ENCODE measurements at places on chromosomes 7 and 10.

- DNase-seq: no peak
Measured at GRCh38 chr10:21293518-21294356, 231.7 kb downstream of the SKIDA1 start.

DNA sequence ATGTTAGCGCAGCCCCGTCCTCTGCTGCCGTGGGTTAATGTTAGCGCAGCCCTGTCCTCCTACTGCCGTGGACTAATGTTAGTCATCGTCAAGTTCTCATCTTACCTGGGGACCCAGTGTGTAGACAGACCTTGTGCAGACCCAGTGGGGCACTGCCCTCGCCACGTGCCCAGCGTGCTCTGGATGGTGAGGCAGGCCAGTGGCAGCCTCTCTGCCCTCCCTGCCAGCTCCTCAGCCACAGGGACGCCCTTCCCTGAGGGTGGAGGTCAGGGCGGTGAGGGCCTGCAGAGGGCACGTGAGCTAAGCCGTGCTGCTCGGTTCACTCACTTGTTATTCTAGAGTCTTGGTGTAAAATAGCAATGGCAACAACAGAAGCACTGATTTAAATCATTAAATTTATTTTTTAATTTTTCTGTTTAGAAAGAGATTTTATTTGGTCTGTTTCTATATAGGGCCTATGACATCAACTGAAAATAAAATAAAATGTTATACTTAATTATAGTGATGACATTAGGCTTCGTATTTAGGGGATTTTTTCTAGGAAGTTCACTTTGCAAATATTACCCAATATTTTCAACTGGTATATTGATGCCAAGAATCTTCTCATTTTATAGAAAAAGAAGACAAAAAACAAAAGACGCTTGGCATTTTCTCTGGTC, 48.4 kb downstream of the NKX6-2 start:
- DNase-seq: no peak

GRCh38 chr10:34262985-34263384, 552.1 kb downstream of the PARD3 start:
- no peak for DNase-seq

GRCh38 chr7:157434231-157434630, 97.4 kb downstream of the DNAJB6 start:
- no peak for DNase-seq

DNA sequence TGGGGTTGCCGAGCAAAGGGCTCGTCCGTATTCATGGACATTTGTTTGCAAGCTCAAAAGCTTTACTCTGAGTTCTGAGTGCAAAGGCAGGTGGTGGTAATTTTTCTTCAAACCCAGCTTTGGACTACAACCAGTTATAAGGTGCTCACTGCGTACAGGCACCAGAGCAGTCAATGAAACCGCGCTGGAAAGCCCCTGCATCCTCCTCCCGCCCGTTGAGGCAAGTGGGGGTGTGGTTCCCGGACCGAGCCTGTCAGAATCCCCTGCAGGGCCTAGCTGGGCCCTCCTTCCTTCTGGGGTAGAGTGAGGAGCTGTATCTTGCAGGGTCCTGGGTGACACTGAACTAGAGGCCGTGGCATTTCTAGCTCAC, 22.3 kb downstream of the AMZ1 start:
- DNase-seq: peak; percentile 54

DNA sequence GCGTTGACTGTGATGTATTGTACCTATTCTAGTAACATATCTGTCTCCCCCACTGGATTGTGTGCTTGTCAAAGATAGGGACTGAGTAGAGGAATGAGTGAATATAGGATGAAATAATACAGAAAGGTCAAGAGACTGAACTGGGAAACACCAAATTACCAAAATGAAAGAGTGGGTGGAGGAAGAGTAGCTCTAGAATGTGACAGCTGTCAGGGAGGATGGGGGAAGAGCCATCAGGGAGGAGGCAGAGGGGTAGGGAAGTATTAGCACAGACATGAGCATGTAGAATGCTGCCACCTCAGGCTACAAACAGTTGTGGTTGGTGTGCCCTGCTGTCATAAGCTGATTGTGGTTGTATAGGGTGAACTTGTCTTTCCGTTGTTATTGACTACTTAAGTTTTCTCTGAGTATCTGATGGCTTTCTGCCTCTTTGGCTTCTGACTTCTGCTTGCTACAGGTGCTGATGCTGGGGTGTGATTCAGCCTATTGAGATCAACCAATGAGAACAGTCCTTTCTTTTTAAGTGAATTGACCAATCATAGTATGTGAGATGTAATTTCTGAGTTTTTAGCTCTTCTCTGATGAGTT, 5.6 kb downstream of the CCSER2 start:
- DNase-seq: peak; percentile 76

GRCh38 chr10:79367426-79368189, 20.3 kb downstream of the PPIF start:
- DNase-seq: no peak

DNA sequence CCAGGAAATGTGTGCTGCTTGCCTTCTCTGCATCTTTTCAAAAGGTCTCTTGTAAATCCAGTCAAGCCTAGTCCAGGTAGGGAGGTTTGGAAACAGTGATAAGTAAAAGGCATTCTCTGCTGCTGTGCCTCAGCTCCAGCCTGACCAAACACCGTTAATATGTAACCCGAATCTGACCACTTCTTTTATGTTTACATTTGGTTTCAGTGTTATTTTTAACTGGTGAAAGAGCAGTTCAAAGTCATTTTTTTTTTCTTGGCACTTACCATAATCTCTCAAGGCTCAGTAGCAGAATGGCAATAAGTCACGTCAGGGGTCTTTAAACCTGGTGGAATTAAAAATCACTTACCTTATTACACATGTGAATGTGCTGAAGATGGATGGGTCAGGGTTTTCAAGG, 216.8 kb downstream of the PTEN start:
- DNase-seq: no peak

DNA sequence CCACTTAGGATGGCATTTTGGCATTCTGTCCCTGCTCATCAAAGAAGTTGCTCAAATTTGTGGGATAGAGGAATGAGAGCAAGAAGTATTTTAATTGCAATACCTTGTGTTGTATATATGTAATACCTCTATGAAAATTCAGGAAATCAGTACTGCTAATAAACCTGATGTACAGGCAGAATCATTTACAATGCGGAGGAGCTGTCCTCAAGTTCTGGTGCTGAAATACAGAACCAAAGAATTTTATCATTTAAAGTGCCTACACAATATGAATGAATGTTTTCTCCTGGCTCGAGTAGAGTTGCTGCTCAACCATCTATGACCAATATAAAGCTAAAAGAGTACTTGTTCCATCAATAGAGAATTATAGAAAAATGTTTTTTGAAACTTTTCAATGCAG, 305.8 kb downstream of the PLXNA4 start:
- DNase-seq: no peak

DNA sequence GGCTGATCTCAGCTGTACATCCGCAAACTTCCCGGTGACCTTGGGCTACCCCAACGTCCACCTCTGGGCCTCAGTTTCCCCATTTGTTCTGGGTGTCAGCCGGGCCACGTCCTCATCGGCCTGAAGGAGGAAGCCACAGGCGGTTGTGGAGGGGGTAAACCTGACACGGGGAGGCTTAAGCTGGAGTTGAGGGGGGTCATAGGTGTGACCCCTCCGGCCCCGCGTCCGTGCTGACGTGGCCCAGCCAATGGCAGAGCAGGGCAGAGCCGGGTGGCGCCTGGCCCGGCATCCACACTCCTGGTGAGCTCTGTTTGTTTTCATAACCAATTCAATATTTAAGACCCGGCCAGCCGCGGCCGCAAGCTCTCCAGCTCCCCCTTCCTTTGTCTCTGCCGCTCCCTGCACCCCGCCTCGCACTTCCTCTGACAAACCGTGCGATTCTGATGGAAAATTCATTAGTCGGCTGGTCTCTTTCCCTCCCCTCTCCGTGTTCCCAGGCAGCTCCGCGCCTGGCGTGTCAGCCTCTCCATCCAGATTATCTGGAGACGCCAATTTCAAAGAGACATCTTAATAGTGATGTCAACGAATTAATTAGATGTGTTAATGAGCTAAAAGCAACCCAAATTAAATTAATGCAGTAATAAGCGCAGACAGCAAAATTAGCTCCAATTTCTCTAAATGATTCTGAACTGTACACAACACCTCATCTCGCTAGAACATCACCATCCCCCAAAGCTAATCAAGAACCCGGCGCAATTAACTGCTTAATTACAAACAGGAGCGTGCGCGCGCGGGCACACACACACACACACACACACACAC, 55.4 kb downstream of the MICALL2 start:
- DNase-seq: no peak

DNA sequence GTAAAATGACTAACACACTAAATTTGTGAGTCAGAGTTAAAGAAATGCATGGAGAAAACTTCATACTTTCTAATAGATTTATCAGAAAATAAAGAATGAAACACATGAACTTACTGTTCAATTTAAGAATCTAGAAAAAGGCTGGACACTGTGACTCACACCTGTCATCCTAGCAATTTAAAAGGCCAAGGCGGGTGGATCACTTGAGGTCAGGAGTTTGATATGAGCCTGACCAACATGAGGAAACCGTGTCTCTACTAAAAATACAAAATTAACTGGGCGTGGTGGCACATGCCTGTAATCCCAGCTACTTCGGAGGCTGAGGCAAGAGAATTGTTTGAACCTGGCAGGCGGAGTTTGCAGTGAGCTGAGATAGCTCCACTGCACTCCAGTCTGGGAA, 1106.2 kb upstream of the LRRN3 start:
- no peak for DNase-seq

- no peak for DNase-seq
Measured at GRCh38 chr7:70645279-70645678, 486.7 kb upstream of the GALNT17 start.

GRCh38 chr10:79328737-79329504, 18.3 kb upstream of the PPIF start:
- DNase-seq: no peak

DNA sequence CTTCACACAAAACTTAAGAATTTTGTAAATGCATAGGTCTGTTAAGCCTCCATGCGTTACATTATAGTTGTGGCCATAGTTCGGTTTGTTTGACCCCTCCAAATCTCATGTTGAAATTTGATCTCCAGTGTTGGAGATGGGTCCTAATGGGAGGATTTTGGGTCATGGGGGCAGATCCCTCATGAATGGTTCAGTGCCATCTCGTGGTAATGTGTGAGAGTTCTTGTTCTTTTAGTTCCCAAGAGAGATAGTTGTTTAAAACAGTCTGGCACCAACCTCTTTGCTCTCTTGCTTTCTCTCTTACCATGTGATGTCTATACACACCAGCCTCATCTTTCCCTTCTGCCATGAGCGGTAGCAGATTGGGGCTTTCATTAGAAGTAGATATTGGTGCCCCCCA, 264.3 kb downstream of the TCF7L2 start:
- DNase-seq: no peak

GRCh38 chr10:69902835-69903535, 101.3 kb downstream of the COL13A1 start:
- no peak for DNase-seq

GRCh38 chr7:136664537-136664936, 203.9 kb upstream of the CHRM2 start:
- DNase-seq: no peak

- no peak for DNase-seq
Measured at GRCh38 chr10:65301181-65301580, 1624.7 kb upstream of the LRRTM3 start.

- no peak for DNase-seq
Measured at GRCh38 chr7:50676079-50676478, 106.6 kb downstream of the GRB10 start.

GRCh38 chr7:42159130-42159529, 77.9 kb downstream of the GLI3 start:
- DNase-seq: no peak

GRCh38 chr7:76260171-76260703, 42.2 kb upstream of the HSPB1 start:
- DNase-seq: peak; percentile 7

GRCh38 chr7:44101966-44102845, 1.9 kb upstream of the AEBP1 start:
- no peak for DNase-seq

DNA sequence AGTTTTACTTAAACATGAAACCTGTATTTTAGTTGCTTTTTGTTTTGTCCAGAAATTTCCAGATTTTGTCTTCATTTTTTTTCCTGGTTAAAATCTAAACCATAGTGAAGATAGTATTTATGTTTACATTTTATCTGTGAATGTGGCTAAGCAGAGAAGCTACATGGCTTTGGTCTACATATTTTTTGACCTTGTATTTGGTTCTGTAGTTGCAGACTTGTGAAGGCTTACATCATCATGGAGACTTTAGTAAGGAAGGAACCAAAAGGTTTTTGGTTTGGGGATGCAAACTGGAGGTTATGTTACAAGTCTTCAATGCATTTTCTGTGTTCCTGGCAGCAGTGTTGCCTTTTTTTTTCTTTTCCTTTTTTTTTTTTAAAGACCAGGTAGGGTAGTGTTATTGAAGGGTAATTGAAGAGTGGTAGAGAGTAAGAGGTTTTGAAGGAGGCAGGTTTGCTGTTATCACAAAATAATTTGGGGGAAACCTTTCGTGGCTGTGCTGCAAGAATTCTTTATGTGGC, 30.9 kb upstream of the VDAC2 start:
- no peak for DNase-seq

DNA sequence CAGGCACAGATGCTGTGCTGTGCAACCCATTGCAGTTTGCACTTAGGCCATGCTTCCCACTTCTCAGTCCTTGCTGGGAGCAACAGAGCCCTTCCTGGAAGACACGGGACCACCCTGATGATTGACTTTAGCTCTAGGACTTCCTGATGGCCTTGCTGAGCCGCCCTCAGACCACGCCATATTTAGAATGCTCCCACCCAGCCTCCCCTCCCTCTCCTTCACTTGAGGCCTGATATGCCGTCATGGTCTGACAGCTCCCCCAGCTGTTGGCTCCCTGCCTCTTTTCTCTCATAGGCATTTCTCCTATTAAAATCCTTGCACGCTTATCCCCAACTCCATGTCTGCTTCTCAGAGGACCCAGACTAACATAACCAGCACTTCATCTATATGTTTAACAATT, 29.4 kb upstream of the GATAD1 start:
- no peak for DNase-seq

- DNase-seq: peak; percentile 62
Measured at GRCh38 chr10:14659626-14660196, 115.0 kb downstream of the FAM107B start.

- no peak for DNase-seq
Measured at GRCh38 chr7:96596120-96596826, 113.4 kb downstream of the SEM1 start.

GRCh38 chr7:42227541-42227935, 9.5 kb downstream of the GLI3 start:
- no peak for DNase-seq

- DNase-seq: no peak
Measured at GRCh38 chr7:107711301-107711700, 32.6 kb upstream of the CBLL1 start.

- no peak for DNase-seq
Measured at GRCh38 chr7:50558294-50559053, 6.7 kb downstream of the DDC start.

All from CD4-positive, alpha-beta T cell treated with Interleukin-6 at 100 ng/mL for 8 hours (primary cell).